ENCODE measurements at places on chromosomes 7 and 10.
A peak's percentile ranks its signal among the peaks of the same experiment; 100 is the strongest.

GRCh38 chr10:93837822-93838221 is 56.0 kb upstream of the SLC35G1 start:
- DNase-seq: no peak

GRCh38 chr10:91883549-91884444 is 25.5 kb downstream of the FGFBP3 start:
- DNase-seq: peak; percentile 50

GRCh38 chr10:52346394-52347326 is 32.6 kb downstream of the DKK1 start:
- DNase-seq: no peak

GRCh38 chr10:21329995-21330627 is 195.4 kb downstream of the SKIDA1 start:
- DNase-seq: peak; percentile 78

GRCh38 chr7:53315981-53316380 is 280.5 kb downstream of the POM121L12 start:
- DNase-seq: no peak

- peak; percentile 69 for DNase-seq
Measured at GRCh38 chr10:103859161-103860086, 4.0 kb upstream of the SH3PXD2A start.

GRCh38 chr7:49425277-49425818 is 348.1 kb upstream of the VWC2 start:
- DNase-seq: no peak

DNA sequence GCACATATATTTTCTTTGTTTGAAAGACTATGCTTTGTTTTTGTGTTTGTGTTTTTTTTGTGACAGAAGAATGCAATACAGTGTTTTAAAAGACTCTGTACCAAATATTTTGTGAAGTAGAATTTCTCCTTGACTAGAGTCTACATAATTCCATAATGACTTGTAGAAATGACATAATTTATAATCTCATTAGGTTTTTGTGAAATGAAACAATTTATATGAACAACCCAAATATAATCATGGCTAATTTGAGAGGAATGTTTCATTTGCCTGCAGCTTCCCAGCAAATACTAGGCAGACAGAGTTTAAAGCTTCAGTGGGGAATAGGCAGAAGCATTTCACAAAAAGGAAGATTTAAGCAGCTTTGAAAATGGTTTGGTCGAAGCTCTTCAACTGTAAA is 215.6 kb upstream of the LRRN3 start:
- no peak for DNase-seq

DNA sequence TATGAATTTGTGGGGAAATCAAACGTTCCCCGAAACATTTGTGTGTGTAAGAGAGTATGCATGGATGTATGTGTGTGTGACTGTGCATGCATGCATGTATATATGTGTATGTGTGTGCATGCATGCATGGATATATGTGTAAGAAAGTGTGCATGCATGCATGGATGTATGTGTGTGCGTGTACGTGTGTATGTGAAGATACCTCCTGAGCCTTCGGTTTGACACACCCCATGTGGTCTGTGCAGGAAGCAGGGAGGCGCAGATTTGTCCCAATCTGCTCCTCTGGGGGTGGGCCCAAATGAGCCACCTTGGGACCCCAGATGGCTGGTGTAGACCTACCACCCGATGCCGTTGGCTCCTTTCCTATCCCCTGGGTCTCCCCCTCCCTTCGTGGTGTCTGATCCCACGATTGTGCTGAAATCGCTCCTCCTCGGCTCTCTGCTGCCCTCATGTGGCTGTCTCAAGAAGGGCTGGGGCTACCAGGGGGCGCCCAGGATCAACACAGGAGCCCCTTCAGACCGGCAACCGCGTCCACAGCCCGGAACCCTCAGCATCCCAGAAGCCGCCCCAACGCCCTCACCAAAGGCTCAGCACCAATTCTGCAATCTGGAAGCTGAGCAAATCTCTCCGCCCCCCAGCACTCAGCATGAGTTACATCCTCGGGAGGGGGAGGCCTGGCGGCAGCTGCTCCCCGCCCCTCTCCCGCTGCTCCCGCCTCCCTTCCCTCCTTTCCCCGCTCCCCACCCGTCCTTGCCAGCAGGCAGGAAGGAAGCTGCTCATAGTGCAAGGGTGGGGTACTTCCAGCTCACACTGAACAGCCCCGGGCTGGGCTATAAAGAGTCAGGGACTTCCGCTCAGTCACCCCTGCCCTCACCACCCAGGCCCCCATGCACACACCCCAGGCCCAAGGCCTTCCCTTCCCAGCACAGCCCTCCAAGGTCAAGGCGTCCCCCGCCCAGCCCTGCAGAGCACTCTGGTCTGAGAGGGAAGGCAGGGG is 2.3 kb upstream of the NOS3 start:
- peak; percentile 40 for DNase-seq

- no peak for DNase-seq
Measured at GRCh38 chr7:5215313-5215712, 25.3 kb downstream of the WIPI2 start.

- DNase-seq: no peak
Measured at GRCh38 chr10:14409247-14409646, 78.5 kb upstream of the FRMD4A start.

DNA sequence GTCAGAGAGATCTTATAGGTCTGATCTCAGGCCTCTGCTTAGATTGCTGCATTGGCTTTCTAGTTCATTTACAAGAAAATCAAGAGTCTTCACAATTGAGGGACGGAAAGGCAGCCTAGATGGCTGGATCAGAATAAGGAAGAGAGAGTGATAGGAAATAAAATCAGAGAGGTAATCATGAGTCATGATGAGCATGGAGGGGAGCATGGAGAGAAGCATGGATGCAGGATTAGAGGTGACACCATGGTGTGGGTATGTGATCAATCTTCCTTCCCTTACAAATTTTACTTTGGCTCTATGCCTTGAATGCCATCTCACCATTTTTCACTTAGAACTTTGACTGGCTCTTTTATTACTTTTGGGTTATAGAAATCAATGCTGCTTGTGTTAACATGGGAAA is 1.4 kb downstream of the BCCIP start:
- peak; percentile 54 for DNase-seq

GRCh38 chr7:153385502-153385901 is 626.0 kb downstream of the ACTR3B start:
- DNase-seq: no peak

DNA sequence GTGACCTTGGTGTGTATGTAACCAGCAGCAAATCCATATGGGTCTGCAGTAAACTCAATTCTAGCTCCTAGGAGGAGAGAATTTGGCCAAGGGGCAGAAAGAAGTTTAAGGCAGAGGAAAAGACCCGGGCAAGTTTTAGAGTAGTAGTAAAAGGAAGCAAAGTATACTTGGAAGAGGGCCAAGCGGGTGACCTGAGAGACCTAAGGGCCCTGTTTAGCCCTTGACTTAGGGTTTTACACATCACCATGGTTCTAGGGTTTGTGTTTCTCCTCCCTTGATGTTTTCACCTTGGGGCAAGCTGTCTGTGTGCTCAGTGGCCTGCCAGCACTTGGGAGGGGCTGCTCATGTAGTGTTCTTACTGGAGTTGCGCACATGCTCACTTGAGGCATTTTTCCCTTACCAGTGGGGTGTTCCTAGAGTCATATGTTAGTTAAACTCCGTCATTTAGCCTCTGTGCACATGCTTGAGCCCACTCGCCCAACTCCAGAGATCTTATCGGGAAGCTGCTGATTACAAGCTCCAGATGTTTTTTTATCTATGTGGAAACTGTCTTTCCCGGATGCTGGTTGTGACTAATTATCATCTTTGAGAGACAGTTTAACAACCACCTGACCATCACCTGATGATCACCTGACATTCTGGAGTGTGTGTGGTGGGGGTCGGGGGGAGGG is 137.6 kb upstream of the PRSS1 start:
- peak; percentile 48 for DNase-seq

DNA sequence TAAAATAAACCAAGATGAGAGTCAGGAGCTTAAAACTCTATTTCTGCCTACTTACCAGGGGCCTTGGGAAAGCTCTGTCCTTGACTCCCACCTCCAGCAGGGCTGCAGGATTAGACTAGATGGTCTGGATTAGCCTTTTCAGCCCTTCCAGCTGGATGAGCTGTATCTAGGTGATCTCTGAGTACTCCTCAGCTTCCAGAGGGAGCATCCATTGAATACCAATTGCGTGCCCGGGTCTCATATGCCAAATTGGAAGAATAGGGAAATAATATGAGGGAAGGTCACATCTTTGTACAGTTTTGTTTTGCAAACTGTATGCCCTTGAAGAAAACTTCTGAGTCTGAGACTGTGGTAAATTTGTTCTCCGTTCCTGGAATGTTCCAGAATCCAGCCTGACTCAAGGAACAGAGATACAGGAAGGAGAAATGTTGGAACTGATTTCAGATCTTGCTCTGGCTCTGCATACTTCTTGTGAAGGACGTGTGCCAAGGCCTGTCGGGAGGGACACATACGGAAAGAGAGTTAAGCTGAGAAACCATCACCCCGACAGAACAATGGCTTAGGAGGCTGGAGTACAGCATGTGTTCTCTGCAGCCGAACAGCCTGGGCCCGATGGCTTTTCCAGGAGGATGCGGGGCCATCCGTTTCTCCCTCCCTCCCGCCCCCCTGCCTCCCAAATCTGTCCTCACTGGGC is 44.9 kb downstream of the MINDY4 start:
- no peak for DNase-seq

GRCh38 chr10:17394854-17395253 is 59.5 kb downstream of the ST8SIA6 start:
- DNase-seq: no peak

- DNase-seq: no peak
Measured at GRCh38 chr10:78594559-78595268, 474.1 kb upstream of the ZMIZ1 start.

- DNase-seq: peak; percentile 37
Measured at GRCh38 chr7:117715784-117716445, 157.3 kb downstream of the CTTNBP2 start.

- no peak for DNase-seq
Measured at GRCh38 chr10:132110111-132110521, 44.4 kb downstream of the JAKMIP3 start.

DNA sequence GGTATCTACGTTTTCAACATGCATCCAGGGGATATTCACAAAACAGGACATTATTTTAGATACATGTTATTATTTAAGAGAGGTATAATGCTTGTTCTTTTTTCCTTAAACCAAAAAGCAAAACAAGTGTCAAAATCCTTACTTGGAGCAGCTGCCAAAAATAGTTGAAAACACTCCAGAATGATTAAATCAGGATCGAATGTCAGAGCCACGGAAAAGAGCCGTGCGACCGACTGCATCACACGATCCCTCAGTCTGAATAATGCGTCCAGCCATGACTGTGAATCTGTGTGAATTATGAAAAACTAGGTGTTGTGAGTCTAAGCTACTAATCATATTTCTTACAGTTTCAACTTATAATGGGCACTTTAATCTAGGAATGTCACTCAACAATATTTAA is 126.0 kb downstream of the PARD3 start:
- peak; percentile 70 for DNase-seq

DNA sequence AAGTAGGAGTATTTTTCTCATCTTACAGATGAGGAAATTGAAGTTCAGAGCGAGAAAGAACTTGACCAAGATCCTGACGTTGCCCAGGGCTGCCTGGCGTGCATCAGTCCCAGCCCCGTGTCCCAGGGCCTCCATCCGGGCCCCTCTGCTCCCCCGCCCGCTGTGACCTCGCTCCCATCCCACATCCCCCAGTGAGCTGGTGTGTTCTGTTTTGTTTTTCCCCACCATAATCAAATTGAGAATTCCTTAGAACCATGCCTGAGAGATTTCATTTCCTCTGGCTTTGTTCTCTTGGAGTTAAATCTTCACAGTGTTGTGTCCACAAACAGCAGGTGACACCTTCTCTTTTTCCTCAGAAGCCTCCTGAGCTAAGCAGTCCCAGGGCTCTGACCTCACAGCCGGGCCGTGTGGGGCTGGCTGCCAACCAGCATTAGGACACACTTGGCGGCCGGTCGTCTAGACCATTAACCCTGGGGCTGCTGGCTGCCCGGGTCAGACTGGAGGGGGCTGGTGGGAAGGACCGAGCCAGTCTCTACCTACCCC is 44.3 kb downstream of the PFKP start:
- no peak for DNase-seq

DNA sequence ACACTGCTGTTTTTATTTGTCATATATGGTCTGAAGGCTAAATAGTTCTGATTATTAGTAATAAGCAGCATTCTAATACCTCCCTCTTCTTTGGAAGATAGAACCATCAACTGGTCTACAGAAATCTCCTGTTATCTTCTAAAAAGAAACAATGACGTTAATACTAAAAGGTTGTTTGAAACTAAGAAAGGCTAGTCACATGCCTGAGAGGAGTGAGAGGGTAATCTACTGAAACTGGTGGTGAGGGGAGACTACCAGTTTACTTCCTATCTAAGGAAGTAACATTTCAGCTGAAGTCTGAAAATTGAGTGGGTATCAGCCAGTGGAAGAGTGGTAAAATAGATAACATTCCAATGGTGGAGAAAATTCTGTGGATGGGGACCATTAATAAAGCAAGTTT is 48.4 kb downstream of the FGFBP3 start:
- DNase-seq: no peak

- DNase-seq: no peak
Measured at GRCh38 chr10:12327074-12327473, 22.3 kb upstream of the CAMK1D start.

DNA sequence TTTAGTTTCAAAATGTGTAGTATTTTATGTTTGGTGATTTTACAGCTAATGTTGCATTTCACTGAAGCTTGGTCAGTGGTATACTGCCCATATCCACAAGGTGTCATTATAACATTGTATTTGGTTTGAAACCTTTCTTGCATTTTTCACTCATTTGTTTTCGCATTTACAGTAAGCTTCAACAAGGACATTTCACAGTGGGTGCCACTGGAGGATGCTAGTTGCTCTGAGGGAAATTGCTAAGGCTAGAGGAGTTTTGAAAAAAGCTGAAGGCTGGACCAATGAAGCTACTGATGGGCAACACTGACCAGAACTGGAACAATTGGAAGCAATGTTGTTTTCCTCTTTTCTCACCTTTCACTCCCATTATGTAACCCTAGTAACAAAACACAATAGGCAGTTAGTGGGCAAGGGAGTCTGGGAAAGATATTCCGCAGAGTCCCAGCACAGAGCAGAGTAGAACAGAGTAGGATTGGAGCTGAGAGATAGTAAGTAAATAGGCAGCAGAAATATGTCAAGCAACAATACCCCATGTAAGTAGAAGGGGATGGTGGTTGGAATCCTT is 23.6 kb upstream of the SRI start:
- DNase-seq: peak; percentile 30

DNA sequence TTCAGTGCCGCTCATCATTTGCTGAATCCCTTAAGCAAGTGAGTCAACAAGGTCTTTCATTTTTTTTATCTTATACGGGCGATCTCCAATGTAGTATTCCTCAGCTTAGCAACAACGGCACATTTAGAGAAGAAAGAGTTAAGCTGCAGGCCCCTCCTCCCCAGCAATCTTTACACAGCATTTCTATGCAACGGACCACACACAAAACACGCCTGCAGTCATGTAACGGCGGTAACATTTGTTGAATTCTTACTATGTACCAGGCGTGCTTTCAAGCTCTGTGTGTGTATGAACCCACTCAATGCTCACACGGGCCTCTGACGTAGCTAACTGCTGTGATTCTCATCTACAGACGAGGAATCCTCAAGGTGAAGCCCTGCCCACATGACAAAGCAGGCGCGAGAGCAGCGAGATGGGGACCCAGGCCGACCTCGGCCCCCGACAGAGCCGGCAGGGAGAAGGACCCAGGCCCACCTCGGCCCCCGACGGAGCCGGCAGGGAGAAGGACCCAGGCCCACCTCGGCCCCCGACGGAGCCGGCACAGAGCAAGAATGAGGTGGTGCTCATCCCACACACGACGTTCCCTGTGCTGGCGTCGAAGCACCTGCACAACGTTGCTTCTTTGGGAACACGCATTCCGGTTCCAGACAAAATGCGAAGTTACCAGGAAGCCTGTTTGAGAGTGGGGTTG is 240.7 kb downstream of the ZMYND11 start:
- DNase-seq: no peak

GRCh38 chr7:101031082-101031481 is 11.2 kb downstream of the MUC17 start:
- DNase-seq: no peak

Data from fibroblast of skin of right quadriceps (primary cell).